ENCODE measurements at places on chromosomes 1 and 21.

GRCh38 chr1:168141871-168142385 is 5.2 kb upstream of the GPR161 start:
- DNase-seq = no peak

- no peak for DNase-seq
These were observed 170.1 kb downstream of the DHRS3 start for GRCh38 chr1:12447849-12448312.

- DNase-seq = no peak
These were observed 432 bp downstream of the AKT3 start for GRCh38 chr1:243849421-243850201.

GRCh38 chr1:216560527-216560926 is 137.3 kb upstream of the USH2A start:
- no peak for DNase-seq

- no peak for DNase-seq
These were observed 24.4 kb downstream of the GNPAT start for GRCh38 chr1:231265379-231265778.

GRCh38 chr1:44460107-44460882 is 55.2 kb downstream of the RNF220 start:
- DNase-seq = no peak

DNA sequence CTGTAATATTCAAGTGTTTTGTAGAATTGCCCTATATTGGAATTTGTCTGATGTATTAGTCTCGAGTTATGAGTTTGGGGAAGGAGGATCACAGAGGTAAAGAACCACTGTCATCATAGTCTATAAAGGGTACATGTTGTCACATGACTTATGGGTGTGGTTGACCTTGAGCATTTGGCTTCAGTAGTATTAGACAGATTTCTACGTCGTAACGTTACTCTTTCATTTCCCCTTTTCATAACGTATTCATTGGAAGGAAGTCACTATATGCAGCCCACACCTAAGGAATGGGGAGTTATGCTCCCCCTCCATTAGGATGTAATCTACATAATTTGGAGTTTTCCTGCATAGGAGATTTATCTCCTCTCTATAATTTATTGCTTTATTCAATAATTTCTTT is 110.1 kb upstream of the VAV3 start:
- no peak for DNase-seq

- DNase-seq = no peak
These were observed 111.1 kb downstream of the CASZ1 start for GRCh38 chr1:10685196-10685807.

- DNase-seq = no peak
These were observed 217.6 kb downstream of the LTN1 start for GRCh38 chr21:28775071-28775470.

DNA sequence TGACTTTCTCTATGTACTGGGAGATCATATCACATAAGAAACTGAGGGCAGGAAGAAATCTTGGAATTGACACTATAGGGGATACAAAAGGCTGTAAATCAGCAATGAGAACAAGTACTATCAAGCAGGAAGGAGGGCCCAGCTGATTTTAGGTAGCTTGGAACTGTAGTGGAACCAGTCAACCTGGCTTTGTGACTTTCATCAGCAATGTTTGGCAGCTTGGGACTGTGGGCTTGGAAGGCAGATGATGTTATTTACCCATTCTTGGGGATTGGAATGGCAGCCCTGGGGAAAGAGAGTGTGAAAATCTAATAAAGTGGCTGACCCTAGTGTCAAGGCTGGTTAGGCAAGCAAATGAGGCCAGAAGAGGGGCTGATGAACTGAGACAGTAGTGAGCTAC is 1073.3 kb downstream of the ADGRL2 start:
- no peak for DNase-seq
